ENCODE measurements at places on chromosomes 1 and 21.

DNA sequence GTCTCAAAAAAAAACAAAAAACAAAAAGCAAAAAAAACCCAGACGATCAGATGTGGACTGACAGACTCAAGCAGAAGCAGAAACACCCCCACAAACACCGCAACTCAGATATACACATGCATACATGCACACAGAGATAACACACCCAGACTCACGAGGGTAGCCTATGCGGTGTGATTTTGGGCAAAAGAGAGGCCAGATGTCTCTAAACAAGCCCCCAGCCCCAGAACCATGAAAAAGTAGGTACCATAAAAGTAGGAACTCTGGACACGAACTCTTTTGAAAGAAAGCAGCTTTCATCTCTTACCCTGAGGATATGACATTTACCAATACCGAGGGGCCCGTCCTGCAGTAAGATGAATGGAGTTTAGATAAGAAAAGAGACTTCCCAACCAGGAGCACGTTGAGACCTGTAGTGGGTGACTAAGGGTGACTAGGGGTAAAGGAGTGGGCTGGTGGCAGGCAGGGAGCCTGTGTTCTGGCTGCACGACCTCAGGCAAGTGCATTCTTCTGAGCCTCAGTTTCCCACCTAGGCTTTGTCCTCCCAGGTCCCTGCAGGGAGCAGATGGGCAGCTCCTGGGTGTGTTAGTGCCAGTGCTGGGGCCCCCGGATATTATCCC lies 1.5 kb upstream of the TINAGL1 start:
- H3K4me3 ChIP-seq = no peak overlapping the region
- no peak overlapping the region for H3K27ac ChIP-seq
- no peak for DNase-seq
- no peaks in the 10 kb centered on the region for H3K4me1 ChIP-seq
- no peaks in the 10 kb centered on the region for H3K36me3 ChIP-seq

- H3K27me3 ChIP-seq = peaks cover 8% of the 10 kb centered on the region
- H3K4me1 ChIP-seq = no peaks in the 10 kb centered on the region
- H3K4me3 ChIP-seq = no peak overlapping the region
These were observed 46.4 kb downstream of the COL6A1 start for GRCh38 chr21:46027851-46028493.

DNA sequence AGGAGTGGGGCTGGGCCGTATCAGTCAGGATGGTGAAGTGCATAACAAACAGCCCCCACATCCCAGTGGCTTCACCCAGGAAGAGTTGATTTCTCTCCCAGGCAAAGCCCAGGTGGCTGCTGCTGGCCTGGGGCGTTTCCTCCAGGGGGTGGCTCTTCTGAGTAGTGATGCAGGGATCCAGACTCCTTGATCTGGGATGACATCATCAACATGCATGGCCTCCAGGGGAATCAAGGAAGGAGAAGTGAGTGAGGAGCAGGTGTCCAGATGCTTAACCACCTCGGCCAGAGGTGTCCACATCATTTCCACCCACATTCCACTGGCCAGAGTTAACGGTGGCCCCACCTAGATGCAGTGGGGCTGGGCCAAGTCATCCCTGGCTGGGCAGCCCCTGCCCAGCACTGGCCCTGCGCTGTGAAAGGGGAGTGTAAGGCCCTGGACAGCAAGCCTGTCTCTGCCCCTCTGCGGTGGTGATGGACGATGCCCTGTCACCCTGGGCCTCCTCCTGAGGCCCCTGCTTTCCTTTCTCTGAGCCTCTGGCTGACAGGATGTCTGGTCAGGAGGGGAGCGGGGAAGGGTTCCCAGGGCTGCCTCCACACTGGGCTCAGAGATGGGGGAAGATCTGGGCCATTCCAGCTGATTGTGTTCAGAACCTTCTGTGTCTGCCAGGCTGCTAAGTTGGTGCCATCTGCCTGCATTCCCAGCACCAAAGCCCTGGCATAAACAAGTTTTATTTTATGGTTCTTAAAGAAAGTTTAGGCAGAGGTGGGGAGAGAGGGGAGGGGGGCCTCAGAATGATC lies 598.2 kb downstream of the MATN1 start:
- H3K4me3 ChIP-seq = no peak overlapping the region
- H3K27ac ChIP-seq = no peak overlapping the region
- H3K27me3 ChIP-seq = no peaks in the 10 kb centered on the region
- no peaks in the 10 kb centered on the region for H3K36me3 ChIP-seq
- no peak for DNase-seq

GRCh38 chr1:2074396-2074795 lies 24.2 kb downstream of the PRKCZ start:
- no peak for DNase-seq
- H3K27ac ChIP-seq = no peak overlapping the region
- no peak overlapping the region for H3K4me3 ChIP-seq
- H3K27me3 ChIP-seq = no peaks in the 10 kb centered on the region

DNA sequence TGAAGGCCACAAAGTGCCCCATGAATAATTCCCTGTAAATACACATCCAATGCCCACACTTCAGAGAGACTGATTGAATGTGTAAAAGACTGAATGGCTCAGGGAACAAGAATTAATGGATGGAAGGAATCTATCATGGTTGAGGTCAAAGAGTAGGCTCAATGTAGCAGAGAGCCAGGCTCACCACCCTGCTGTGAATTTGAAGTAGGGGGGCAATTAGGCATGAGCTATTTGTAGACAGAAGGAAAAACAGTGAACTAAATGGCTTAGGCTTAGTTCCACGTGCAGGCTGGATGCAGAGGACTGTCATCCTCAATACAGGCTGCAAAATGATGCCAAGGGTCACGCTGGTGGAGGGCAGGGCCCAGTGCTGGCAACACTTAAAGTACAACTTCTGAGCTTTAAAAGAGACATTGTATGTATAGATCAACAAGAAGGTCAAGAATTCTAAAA lies 22.9 kb upstream of the IGSF3 start:
- no peaks in the 10 kb centered on the region for H3K4me1 ChIP-seq
- H3K27me3 ChIP-seq = no peaks in the 10 kb centered on the region
- no peak overlapping the region for H3K27ac ChIP-seq

DNA sequence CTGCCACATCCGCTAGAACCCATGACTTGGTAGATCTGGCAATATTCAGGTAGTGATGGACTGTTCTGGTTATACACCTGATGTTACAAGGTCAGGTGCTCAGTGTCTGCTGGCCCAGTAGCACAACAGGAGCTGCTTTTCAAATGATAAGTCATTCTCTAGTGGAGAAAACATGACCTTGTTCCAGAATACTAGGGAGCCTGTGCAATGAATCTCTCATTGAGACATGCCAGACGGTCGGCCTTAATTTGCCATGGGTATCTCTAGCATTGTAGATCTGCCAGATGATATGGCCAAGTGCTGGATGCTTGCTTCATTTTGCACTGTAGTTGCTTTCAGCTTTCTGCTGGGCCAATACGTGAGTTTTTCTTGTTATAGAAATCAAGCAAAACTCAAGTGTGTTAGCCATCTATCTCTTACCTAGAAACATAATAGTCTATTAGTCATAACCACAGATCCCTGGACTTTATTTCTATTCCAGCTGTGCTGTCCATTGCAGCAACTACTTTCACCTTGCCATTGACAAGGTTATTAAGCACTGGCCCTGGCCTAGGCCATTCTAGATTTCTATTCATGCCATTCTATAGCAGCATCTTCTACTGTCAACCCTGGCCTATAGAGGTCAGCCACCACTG lies 13.9 kb upstream of the CENPF start:
- H3K27me3 ChIP-seq = no peaks in the 10 kb centered on the region
- no peak overlapping the region for H3K4me3 ChIP-seq
- DNase-seq = no peak
- H3K4me1 ChIP-seq = no peaks in the 10 kb centered on the region
- no peaks in the 10 kb centered on the region for H3K36me3 ChIP-seq
- no peak overlapping the region for H3K27ac ChIP-seq

GRCh38 chr1:34083974-34084373 lies 81.1 kb downstream of the CSMD2 start:
- no peaks in the 10 kb centered on the region for H3K4me1 ChIP-seq
- H3K36me3 ChIP-seq = no peaks in the 10 kb centered on the region
- H3K27ac ChIP-seq = no peak overlapping the region
- DNase-seq = no peak
- H3K27me3 ChIP-seq = peaks cover 2% of the 10 kb centered on the region

DNA sequence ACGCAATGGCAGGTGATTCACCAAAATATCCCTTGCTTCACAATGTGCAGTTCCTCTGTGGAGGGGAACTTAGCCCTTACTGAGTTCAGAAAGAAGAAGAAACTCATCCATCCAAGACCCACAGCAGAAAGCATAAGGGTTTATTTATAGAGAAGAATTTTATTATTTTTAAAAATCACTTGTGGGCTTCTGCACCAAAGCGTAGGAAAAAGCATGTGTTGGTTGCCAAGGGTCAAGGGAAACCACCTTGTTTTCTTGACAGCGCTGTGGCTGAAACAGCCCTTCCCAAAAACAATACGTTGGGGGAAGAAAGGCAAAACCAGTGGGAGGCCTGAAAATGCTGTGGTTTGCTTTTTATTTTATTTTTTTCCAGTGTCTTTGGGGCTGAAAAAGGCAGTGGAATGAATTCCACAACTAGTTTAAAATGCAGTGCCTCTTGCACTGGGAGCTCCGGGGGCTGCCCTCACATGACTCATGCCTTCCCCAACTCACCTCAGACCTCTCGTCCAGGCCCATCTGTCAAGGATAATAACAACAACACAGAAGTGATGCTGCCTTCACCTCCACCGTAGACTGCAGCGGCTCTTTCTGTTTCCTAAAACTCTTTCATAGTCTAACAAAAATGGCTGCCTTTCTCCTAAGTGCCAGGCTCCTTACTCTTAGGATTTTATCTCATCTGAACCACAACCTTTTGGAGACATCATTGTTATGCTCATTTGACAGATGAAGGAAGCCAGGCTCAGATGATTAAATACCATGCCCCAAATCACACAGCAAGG lies 224.2 kb upstream of the JUN start:
- no peak for DNase-seq
- H3K4me3 ChIP-seq = no peak overlapping the region
- peaks cover 21% of the 10 kb centered on the region for H3K4me1 ChIP-seq
- H3K27me3 ChIP-seq = no peaks in the 10 kb centered on the region
- H3K27ac ChIP-seq = no peak overlapping the region

GRCh38 chr1:67019600-67020136 lies 34.3 kb downstream of the SLC35D1 start:
- H3K4me3 ChIP-seq = no peak overlapping the region
- peaks cover 49% of the 10 kb centered on the region for H3K36me3 ChIP-seq
- no peak for DNase-seq
- H3K27ac ChIP-seq = no peak overlapping the region
- no peaks in the 10 kb centered on the region for H3K27me3 ChIP-seq

DNA sequence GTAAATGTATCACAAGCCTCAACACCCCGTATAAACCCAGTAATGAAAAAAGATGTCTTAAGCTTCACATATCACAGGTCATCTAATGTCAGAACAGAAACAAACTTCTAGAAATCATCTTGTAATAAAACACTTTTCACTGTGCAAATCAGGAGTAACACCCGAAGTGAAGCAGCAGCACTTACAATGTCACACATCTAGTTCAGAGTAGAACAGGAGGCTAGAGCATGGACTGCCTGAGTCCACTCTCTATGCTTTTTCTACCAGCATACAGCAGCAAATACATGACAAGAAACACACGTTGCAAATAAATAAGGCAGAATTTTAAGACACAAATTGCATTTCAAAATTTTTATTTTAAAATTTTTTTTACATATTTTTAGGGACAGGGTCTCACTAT lies 57.2 kb downstream of the AKT3 start:
- H3K36me3 ChIP-seq = peaks cover 3% of the 10 kb centered on the region
- no peak overlapping the region for H3K27ac ChIP-seq
- H3K4me1 ChIP-seq = peaks cover 12% of the 10 kb centered on the region
- no peak for DNase-seq

DNA sequence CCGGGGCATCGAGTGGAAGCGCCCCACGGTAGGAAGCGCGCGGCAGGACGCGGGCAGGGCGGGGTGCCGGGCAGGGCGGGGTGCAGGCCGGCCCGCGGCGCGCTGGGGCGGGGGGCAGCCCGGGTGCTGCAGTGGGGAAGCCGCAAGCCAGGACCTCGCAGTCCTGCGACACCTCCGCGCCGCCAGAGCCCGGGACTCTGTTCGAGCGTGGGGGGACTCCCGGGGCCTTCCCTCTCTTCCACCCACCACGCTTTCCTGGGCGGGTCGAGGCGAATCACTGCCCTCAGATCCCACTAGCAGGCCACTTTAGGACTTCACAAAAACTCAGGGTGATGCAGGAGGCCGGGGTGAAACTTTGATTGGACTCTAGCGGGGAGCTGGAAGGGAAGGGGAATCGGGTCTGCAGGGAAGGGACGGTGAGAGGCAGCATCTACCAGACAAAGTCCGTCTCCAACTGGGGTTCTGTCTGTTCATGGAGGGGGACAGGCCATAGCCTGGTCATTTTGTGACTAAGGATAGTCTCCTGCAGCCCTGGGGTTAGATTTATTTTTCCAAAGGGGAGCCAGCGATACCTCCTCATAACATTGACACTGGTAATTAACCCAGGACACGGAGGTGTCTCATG lies 623 bp downstream of the CAPN2 start:
- no peaks in the 10 kb centered on the region for H3K27me3 ChIP-seq
- peaks cover 66% of the 10 kb centered on the region for H3K4me1 ChIP-seq

- no peaks in the 10 kb centered on the region for H3K36me3 ChIP-seq
- no peak for DNase-seq
- no peaks in the 10 kb centered on the region for H3K27me3 ChIP-seq
- H3K4me3 ChIP-seq = no peak overlapping the region
- H3K27ac ChIP-seq = no peak overlapping the region
These were observed 54.4 kb downstream of the KAZN start for GRCh38 chr1:14652840-14653239.

- H3K27ac ChIP-seq = no peak overlapping the region
- no peak for DNase-seq
- H3K4me1 ChIP-seq = peaks cover 5% of the 10 kb centered on the region
These were observed 71.8 kb downstream of the NTPCR start for GRCh38 chr1:233022246-233022645.

GRCh38 chr1:227899820-227900449 lies 47.8 kb downstream of the WNT9A start:
- DNase-seq = no peak
- H3K4me1 ChIP-seq = peaks cover 8% of the 10 kb centered on the region
- no peaks in the 10 kb centered on the region for H3K27me3 ChIP-seq

DNA sequence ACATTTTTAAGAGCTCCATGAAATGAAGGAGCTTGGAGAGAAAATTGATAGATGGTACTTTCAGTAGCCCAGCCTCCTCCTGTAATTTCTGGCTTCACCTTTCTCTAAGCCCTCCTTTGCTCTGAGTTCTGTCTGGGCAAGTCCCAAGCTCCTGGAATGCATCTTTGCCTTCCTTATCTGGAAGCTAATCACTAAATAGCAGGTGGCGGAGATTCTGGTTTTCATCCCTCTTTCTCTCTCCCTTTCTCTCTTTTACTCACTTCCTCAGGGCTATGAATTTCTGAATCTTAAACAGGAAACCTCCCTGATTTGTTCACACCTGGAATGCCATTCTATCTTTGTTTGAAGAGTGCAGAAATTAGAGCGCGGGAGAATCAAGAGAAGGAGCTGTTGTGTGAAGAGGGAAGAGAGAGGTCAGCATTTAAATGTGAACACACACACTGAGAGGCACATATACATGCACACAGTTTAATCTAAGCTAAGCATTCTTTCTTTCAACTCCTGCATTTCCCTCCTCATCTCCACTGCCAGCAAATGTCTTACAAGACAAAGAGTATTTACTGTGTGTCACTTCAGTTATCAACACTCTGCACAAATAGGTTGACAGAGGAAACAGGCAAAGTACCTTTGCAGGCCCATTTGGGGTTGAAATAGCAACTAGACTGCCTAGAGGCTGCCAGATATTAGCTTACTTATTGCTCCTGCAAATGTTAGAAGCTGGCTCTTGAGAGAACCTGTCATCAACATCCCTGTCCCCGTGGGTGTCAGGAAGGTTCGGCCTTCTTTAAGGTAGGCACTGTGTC lies 199.4 kb upstream of the CAMK1G start:
- H3K27ac ChIP-seq = no peak overlapping the region
- H3K36me3 ChIP-seq = no peaks in the 10 kb centered on the region
- no peak for DNase-seq
- H3K27me3 ChIP-seq = no peaks in the 10 kb centered on the region
- no peak overlapping the region for H3K4me3 ChIP-seq
